ENCODE measurements at places on chromosomes 7 and 10.

- no peak for DNase-seq
Observed at GRCh38 chr10:127698886-127699285, 38.1 kb upstream of the FOXI2 start.

- DNase-seq = no peak
Observed at GRCh38 chr10:100345570-100346330, 1.3 kb upstream of the SCD start.

- DNase-seq = no peak
Observed at GRCh38 chr7:88165697-88166096, 54.1 kb downstream of the SRI start.

- DNase-seq = no peak
Observed at GRCh38 chr7:24725554-24726241, 31.6 kb downstream of the GSDME start.

DNA sequence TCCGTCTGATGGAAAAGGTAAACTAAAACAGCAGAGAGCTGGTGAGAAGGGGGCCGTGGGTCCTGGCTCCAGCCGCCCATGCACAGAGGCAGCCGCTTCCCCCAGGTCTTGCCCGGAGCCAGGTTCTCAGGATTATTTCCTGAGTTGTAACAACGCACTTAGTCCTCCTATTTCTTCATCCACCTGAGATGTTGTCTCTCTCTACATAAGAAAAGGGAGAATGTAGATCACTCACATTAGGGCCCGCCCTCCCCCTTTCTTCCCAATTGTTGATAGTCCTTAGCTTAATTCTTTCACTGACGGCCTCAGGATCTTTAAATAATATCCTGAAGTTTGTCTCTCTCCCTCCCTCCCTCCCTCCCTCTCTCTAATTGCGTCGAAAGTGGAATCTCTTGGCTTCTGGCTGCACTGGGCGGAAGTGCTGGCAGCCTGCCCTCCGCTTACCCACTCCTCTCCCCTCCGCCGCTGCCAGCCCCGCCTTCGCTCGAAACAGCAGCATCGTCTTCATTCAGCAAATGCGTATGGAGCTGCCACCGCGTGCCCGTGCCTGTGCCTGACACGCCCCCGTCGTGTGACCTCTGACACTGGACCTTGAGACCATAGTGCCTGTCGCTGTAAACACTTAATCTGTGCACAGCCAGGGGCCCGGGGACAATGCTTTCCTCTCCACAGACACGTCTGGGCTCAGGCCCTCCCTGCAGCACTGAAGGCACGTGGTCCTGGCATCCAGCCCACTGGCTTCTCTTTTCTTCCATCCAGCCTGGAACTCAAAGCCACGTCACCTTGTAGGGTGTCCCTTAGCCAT lies 174.5 kb upstream of the PPP2R2D start:
- DNase-seq = no peak

GRCh38 chr7:137891016-137891655 lies 44.4 kb upstream of the DGKI start:
- DNase-seq = no peak

- DNase-seq = no peak
Observed at GRCh38 chr7:34343667-34344066, 314.4 kb upstream of the NPSR1 start.

GRCh38 chr7:141511676-141512396 lies 39.4 kb upstream of the AGK start:
- DNase-seq = no peak

DNA sequence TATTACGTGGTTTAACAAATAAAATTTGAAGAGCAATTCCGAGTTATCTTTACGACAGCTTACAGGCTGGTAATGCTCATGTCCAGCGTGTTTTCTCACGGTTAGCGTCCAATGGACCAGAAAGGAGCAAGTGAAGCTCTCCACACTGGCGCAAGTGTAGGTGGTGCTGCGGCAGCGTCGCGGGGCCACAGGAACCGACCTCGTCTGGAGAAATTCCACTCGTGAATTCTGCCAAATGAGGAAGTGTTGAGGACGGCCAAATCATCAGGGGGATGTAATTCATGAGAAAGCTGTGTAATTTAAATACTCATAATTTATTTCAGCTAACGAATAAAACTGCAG lies 350 bp upstream of the ZNF37A start:
- no peak for DNase-seq

DNA sequence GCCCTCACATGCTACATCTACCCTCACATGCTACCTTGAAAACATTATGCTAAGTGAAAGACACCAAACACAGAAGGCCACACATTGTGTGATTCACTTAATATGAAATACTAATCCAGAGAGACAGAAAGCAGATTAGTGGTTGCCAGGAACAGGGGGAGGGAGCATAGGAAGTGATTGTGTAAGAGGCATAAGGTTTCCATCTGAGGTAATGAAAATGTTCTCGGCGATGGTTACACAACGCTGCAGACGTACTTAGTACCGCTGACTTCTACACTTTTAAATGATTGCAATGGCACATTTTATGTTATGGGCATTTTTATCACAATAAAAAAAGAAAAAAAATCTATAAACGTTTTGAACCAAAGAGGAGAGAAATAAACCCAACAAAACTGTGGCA lies 742.3 kb downstream of the TYW1 start:
- DNase-seq = no peak

DNA sequence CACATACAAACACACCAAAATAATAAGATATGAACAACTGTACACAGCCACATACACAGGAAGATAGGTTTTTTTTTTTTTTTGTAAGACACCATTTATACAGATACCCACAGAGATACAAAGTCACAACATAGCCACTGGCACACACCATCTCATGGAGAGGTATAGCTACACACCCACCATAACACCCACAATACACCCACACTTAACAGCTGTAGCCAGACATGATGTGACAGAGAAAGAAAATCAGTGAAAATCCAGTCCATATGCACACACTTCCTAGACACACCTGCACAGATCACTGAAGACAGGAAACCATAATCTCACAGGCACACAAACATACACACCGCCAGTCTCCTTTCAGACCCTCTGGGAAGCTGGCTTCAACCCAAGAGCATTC lies 62.4 kb upstream of the PAX2 start:
- DNase-seq = no peak

DNA sequence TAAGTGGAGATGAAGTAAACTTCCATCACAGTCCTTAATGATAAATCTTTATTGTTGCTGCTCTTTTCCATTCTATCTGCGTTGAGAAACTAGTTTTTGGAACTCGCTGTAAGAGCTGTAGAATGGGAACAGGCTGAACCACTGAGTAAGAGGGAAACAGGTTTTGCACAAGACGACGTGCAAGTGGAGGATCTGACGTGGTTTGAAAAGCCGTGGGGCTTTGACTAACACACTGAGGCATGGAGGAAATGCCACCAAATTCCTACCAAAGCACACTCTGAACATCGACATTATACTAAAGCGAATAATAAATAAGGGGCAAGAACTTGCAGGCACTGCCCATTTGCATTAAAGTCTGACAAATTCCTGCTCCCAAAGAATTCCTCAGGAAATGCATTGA lies 160.6 kb downstream of the KLF6 start:
- DNase-seq = no peak

GRCh38 chr10:112585126-112585525 lies 138.1 kb downstream of the VTI1A start:
- no peak for DNase-seq

GRCh38 chr10:70271996-70272924 lies 11.5 kb downstream of the NPFFR1 start:
- DNase-seq = no peak

GRCh38 chr7:29199776-29200175 lies 5.2 kb downstream of the CHN2 start:
- no peak for DNase-seq

- DNase-seq = no peak
Observed at GRCh38 chr10:92244796-92245195, 46.1 kb downstream of the CPEB3 start.

DNA sequence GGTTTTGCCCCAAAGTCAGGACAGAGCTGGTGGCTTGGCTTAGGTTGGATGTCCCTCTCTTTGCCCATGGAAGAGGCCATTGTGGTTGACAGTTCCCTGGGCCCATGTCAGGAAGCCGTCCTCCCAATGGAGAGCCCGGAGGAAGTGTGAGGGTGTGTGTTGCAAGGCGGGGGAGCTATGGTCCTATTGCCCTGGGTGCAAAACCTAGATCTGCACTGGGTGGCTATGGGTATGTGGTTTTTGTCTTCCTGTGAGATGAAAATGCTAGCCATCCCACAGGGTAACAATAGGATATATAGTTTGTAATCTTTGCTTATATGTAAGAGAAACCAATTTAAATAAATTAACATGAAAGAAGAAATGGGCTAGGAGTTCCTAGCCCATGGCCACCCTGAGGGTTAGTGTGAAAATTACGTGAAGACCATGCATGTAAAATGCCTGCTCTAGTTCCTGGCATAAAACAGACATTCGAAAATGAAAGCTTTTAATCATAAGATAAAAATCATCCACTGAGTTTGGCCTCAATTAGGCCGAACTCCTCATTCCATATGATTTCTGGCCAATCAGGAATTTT lies 189.2 kb downstream of the PLPP4 start:
- DNase-seq = no peak

DNA sequence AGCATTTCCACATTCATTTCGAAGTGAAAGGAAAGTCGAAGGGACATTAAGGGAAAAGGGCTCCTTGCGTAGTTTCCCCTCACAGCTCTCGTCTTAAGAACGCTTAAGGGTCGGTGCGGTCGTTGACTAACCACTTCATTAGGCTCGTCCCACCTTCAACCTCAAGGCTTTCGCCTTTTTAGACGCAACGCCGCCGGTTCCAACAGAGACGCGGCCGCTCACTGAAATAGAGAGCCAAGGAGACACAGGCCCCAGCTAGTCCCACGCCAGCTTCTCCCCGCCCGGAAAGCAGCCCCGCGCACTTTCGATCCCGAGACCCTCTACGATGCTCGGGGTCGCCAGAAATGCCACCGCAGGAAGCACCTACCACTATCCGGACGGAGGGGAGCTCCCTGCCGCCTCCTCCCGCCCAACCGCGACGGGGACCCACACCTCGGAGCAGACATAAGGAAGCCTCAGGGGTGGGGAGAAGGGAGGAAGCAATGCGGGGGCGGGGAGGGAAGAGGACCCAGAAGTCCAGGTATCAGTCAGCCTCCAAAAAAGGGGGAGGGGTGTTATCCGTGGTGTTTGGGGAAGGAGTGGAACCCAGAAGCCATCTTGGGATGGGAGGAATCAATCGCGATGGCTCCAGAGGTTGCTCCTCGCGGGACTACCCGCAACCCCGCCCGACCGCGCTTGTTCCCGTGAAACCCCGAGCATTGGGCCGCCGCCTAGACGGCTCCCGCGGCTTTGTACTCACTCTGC lies 559 bp downstream of the TRA2A start:
- DNase-seq = no peak

DNA sequence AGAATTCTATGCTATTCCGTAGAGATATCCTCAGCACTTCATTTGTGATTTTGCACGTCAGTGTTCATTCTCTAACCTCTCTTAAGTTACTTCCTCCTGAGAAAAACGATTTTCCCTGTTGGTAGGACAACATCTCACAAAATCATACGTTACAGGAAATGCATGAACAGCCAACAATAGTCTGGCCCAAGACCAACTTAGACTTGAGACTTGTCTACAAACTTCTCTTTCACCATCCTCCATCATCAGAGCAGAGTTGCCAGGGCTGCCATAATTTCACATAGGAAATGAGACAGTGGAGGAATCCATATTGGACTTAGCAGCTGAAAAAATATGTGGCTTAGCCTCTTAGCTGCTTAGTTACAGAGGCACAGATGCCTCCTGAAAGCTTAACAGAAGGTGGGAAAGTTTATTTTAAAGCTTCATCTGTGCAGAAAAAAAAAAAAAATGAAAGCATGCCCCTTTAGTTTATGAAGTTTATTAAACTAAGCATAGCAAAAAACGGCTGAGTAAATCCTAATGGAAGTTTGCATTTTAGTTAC lies 222.5 kb upstream of the CACNA2D1 start:
- no peak for DNase-seq

GRCh38 chr7:133419041-133419440 lies 166.2 kb downstream of the EXOC4 start:
- no peak for DNase-seq

GRCh38 chr10:95466436-95466835 lies 94.7 kb downstream of the SORBS1 start:
- no peak for DNase-seq

GRCh38 chr10:43453266-43453831 lies 16.4 kb downstream of the ZNF487 start:
- DNase-seq = no peak

GRCh38 chr7:130491841-130492522 lies at the start of gene MEST:
Gene MEST (plus strand): TSS chr7:130492085. CDS start chr7:130492314, 229 bp downstream.
- no peak for DNase-seq

GRCh38 chr10:35752469-35753461 lies 110.7 kb upstream of the FZD8 start:
- DNase-seq = no peak

DNA sequence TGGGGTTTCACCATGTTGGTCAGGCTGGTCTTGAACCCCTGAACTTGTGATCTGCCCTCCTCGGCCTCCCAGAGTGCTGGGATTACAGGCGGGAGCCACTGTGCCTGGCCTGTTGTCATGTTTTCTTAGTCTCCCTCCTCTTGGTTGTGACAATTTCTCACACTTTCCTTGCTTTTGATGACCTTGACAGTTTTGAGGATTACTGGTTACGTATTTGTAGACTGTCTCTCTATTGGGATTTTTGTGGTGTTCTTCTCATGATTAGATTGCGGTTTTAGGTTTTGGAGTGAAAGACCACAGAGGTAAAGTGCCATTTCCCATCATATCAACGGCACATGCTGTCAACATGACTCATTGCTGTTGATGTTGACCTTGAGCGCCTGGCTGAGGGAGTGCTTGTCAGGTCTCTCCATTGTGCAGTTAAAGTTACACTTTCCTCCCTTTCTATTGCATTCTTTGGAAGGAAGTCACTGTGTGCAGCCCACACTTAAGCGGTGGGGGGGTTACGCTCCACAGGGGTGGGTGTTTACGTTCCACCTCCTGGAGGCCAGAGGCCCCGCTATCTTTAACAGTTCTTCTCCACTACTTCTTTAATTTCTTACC lies 10.8 kb downstream of the NEURL1 start:
- DNase-seq = no peak

DNA sequence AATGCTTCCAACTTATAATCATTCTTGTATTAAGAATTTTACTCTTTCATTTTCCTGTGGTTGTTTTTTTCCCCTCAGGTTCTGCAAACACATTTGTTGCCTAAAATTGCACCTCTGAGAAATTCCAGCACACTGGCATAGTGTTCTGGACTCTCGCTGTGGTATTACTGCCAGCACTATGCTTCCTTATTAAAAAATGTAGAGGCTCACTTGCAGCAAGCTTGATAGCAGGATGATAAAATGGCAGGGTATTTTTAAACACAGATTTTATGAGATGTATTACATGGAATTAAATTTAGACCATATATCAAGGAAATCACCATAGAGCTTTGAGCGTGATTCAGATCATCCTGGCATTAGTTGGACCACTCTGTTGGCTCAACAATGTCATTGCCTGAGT lies 416.7 kb upstream of the AKR1E2 start:
- DNase-seq = no peak

DNA sequence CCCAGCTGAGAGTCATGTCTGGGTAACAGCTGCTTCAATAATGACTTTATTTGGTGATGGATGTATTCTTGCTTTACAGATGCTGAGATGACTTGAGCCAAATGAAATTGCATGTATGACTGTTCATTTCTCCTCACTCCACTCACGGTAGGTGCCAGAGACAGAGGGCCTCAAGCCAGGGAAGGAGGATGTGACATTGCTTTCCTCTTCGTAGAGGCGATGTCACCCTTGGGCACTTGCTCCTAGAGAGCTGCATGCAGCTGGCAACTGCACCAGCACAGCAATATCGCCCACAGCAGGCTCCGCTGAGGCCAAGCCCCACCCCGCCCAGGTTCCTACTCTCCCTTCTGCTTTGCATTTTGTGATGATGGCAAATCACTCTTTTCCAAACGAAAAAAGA lies 116.6 kb upstream of the AOAH start:
- DNase-seq = peak; percentile 69

GRCh38 chr10:30178356-30178964 lies 119.1 kb upstream of the JCAD start:
- DNase-seq = no peak
